ENCODE measurements at places on chromosomes 11 and 22. TPM values are rescaled to one million over a fixed set of nuclear protein-coding genes. Genes with fewer than 3 reads are reported as not detected.

DNA sequence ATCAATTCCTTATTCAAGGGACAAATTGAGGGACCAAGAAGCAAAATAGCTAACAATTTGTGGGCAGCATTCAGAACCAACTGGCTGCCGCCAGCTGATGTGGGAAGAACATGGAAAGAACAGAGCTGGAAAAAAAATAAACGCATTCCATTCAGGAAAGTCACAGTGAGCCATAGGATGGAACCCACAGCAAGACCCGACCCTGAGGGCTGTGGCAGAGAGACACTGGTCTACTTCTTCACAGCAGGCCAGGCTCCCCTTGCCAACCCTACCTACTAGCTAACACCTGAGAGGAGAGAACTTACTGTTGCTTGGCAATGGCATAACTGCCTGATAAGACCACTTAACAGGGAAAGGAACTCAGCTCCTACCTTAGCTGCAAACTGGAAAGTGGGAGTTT is 123.5 kb upstream of the APOA1 start:
- DNase-seq = peak; percentile 65

DNA sequence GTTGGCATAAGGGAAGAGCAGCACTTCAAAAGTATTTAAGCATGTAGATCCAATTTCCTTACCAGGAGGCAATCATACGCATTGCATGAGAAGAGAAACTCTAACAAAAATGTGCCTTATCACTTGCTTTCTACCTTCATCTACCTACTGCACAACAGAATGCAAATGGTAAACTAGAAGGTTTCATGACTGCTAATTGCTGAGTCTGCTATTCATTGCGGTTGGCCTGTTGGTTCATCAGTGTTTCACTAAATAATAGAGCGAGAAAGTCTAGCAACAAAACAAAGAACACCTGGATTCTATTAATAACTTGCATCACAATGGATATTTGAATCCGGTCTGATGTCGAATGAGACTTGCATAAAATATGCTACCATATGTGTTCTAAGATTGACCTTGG is 229.0 kb downstream of the OPCML start:
- no peak for DNase-seq

DNA sequence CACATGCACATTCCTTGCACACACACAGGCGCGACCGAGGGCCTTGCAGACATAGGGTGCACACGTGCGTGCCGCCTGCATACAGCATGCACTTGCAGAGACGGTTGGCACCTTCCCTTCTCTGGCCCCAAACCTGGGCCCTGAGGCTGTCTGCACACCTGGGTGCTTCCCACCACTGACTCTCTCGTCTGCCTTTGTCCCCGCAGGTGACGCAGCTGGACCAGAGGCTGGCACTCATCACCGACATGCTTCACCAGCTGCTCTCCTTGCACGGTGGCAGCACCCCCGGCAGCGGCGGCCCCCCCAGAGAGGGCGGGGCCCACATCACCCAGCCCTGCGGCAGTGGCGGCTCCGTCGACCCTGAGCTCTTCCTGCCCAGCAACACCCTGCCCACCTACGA is 38.0 kb downstream of the CDKN1C start:
- no peak for DNase-seq

GRCh38 chr11:84145616-84146185 is 859.5 kb upstream of the CCDC90B start:
- DNase-seq = no peak

DNA sequence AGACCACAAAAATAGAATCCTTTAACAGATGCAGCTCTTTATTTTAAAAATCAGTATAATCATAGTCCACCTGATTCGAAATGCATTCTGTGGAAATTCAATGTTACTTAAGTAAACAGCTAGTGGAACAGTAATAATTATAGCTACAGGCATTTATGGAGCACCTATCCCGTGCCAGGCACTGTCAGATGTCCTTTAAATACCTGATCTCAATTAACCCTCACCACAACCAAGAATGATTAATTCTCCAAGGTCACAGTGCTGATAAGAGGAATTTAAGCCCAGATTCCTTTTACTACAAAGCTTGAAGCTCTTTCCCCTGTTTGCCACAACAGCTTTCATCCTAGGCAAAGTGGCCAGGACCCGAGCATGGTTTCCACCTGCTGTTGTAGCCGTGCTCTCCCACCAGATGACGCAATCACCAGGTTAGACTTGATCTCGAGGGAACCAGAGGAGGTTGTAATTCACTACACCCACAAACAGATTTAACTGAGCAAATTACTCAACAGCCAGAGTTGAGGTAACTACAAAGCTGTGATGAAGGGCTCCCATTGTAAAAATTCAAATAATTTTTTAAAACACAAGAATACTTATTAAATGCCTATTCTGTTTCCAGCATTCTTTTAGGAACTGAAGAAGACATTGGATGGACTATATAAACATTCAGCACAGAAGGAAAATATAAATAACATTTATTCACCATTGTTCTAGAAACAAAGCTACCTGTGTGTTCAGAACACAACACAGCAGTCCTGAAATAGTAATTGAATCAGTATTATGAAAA is 10.3 kb downstream of the PRDM10 start:
- no peak for DNase-seq

DNA sequence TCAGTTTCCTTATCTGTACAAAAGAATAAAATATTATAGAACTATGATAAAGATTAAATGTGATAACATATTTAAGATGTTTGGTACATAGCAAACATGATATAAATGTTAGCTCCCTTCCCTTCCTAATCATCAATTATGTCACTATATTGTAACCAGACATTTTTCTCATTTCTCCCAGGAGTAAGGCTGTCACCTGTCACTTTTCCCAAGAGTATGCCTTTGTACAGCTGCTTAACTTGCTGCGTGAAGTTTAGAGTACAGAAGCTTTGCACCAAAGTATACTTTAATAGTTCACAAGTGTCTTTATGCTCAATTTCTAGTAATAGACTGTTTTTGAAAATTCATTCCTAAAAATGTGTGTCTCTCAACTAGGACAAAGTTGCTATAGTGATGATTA is 186.9 kb downstream of the DLG2 start:
- no peak for DNase-seq

GRCh38 chr22:42300259-42301076 is 30.0 kb upstream of the TCF20 start:
- DNase-seq = peak; percentile 14

DNA sequence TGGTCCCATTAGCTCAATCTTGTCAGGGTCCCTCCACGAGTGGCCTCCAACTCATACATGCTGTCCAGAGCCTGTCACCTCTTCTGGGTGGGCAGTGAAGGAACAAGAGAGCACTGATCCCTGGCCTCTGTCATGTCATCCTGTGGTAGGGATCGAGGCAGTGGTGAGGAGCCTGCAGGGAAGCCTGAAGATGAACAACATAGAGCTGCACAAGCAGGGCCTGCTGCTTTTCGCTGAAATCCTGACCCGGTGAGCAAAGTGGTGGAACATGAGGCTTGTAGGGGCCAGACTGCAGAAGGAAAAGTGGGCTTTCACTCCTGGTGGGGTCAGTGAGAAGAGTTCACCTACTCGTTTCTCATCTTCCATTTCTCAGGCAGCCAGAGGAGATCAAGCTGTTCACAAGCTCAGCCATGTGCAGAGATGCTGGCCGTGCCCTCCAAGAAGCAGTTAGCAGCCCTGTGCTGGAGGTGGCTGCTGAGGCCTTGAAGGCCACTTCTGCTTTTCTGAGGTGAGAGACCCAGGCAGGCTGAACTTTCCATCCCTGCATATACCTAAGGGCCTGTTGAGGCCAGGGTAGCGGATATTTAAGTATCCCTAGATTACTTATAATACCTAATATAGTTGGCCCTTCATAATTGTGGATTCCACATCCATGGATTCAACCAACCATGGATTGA is 32.9 kb downstream of the MEI1 start:
- DNase-seq = no peak

- no peak for DNase-seq
Measured at GRCh38 chr22:23874871-23875270, 17.2 kb downstream of the SLC2A11 start.

DNA sequence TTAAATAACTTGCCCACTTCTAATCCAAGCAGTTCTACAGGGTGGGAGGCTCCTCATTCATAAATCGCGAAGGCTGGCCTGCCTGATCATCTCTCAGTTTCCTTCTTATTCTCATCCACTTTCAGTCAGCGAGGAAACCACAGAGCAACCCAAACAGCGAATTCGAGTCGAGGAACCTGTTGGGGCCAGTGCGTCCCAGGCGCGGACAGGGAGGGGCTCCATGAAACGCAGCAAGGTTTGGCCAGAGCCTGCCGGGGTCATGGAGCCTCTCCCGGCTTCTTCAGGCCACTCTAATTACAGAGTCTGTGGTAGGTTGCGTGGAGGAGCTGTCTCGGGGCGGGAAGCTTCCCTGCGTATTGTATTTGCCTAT is 741 bp upstream of the NAV2 start:
- DNase-seq = no peak

DNA sequence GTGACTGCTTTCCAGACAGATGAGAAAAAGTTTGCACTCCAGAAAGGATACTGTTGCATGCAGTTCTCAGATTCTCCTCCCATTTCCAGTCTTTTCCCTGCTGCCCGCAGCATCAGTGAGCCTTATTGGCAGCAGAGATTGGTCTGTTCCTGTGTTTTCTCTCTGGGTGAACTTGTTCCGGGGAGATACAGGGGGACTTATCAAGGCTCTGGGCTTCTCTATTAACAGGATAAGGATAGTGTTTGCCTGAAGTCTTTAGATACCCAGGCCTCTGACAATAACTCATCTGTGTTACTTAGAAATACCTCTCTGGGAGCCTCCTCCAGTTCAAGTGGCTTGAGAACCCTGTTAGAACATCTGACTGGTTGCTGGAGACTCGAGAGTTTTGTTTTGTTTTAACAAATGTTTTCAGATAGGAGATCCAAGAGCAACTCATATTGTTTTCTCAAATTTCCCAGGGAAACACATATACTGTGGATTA is 154.7 kb downstream of the BLID start:
- DNase-seq = no peak

GRCh38 chr11:14672635-14673034 is 29.0 kb downstream of the PDE3B start:
- DNase-seq = no peak

- no peak for DNase-seq
Measured at GRCh38 chr11:2934611-2935239, 5.5 kb upstream of the PHLDA2 start.

DNA sequence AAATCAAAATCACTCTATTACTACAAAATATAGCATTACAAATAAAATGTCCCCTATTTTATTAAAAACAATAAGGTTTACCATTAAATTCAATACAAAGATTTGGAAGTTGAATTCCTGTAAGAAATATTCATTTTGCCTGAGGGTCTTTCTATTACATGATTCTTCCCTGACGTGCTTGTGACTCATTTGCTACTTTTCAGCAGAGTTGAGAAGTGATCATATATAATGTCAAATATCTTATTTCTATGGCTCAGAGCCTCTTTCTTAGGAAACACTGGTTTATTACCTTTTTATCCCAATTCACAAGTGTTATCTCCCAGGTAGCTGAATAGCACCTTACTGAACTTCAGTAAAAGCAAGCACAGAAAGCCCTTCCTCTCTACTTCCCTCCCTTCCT is 65.2 kb upstream of the CNTN5 start:
- DNase-seq = no peak

DNA sequence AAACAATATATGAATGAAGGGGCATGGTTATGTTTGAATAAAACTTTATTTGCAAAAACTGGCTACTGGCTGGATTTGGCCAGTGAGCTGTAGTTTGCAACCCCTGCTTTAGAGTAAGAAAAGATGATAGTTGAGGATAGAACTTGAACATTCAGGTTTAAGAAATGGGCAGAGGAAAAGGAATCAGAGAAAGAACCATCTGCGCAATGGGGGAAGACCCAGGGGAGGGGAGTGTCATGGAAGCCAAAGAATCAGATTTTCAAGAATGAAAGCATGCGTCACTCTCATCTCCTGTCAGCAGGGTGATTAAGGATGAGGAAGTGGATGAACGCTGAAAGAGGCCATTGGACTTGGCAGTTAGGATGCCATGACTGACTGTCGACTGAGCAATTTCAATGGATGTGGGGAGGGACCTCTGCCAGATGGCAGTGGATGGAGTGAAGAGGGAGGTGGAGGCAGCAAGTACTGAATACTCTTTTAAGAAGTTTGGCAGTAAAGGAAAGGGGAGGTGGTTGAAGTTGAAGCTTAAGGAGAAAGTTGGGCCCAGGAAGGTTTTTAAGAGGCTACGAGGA is 21.2 kb downstream of the FAT3 start:
- no peak for DNase-seq

DNA sequence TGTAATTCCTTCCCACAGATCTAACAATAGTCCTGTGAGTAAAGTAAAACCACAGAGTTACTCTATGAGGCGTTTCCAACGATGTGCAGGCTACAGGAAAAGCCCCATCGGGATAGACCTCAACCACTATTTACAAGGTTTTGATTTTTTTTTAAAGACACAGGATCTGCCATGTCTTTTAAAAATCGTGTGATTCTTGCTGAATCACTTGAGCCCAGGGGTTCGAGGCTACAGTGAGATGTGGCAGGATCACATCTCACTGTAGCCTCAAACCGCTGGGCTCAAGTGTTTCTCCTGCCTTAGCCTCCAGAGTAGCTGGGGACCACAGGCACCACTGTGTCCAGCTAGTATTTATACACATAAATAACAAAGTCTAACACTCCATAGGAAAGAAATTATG is 7.8 kb downstream of the TAF1D start:
- DNase-seq = no peak

GRCh38 chr11:34308049-34308912 is 49.5 kb downstream of the ABTB2 start:
- DNase-seq = no peak

GRCh38 chr11:75450826-75451821 is 18.1 kb upstream of the KLHL35 start:
- DNase-seq = no peak

DNA sequence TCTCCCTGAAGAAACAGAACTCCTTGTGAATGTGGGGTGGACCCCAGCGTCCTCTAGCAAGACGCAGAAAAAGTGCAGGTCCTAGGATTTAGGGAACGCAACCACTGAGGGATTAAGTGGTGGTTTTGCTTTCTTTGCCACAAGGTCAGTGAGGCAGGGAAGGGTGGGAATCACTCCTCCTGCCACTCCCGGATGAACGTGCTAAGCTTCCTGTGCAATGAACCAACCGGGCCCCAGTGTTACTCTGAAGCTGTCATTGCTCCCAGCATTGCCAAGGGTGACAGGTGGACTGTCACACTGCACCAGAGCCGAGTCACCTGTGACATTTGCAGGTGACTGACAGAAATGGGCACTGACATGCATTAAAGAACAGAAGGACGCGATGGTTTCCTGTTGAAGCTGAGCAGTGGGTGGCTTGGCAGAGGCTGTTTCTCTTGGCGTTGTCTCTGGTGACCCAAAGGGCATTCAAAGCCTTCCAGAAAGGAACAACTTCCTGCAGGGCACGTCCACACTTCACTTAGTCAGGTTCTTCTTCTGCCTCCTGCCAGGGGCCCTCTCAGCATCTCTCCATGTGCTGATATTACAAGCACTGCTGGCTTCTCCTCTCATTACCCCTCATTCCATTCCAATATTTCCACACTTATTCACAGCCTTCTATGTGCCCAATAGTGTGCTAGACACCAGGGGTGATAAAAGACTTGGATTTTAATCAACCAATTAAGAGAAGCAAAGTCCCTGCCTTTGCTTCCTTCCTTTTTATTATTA is 9.7 kb downstream of the KIRREL3 start:
- no peak for DNase-seq

The ADAMTS8 gene
- total RNA-seq = not detected

The RNF214 gene
- 14.0 TPM for total RNA-seq

The NAV2 gene
- total RNA-seq = 48.7 TPM

The PANX3 gene
- total RNA-seq = not detected

The VPREB3 gene
- total RNA-seq = not detected

The MMP27 gene
- not detected for total RNA-seq

The LDHAL6A gene
- not detected for total RNA-seq

The RIMBP3C gene
- 0.48 TPM for total RNA-seq

The UBQLN3 gene
- not detected for total RNA-seq

Measured in kidney epithelial cell (primary cell).